A172 (cell line): ENCODE measurements at places on chromosomes 5 and 9. TPM values are rescaled to one million over a fixed set of nuclear protein-coding genes. Genes with fewer than 3 reads are reported as not detected.
A peak's percentile ranks its signal among the peaks of the same experiment; 100 is the strongest.

- DNase-seq, result no peak
These were observed 294.6 kb downstream of the GAS1 start for GRCh38 chr9:86652736-86653135.

- DNase-seq, result no peak
These were observed 330.0 kb downstream of the PRR16 start for GRCh38 chr5:120794121-120794520.

- no peak for DNase-seq
These were observed 446.5 kb downstream of the TLE1 start for GRCh38 chr9:81242866-81243265.

DNA sequence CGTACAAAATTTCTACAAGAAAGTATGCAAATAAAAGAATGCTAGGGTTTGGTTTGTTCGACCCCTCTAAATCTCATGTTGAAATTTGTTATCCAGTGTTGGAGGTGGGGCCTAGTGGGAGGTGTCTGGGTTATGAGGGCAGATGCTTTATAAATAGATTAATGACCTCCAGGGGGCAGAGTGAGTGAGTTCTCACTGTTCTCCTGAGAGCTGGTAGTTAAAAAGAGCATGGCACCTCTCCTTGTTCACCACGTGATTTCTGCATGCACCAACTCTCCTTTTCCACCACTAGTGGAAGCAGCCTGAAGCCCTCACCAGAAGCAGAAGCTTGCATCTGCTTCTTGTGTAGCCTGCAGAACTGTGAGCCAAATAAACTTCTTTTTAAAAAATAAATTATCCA, 50.4 kb upstream of the FAM170A start:
- peak; percentile 68 for DNase-seq

- no peak for DNase-seq
These were observed 30.5 kb downstream of the PTCH1 start for GRCh38 chr9:95486318-95486717.

DNA sequence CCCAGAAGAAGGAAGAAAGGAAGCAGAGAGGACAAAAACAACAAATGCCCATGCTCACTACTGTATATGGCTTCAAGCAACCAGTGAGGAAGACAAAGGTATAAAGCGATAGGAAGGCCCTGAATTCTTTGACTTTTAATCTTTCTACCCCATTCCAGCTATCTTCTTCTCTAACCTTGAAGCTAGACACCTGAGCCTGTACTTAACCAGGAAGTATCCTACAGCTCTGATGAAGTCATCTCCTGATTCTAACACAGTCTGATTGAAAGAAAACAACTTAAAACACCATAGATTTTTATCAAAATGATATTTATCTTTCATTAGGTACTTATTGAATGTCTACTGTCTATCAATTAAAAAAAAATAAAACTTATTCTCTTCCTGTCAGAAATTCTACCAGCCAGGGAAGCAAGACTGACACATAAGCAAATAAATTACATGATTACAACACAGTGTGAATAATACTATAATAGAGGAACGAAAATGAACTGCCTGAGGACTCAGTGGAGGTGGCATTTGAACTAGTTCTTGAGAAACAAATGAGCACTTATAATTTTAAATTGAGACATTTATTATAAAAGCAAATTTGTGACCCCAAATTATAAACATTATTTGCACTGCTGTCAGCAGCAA, 123.3 kb upstream of the ELL2 start:
- DNase-seq, result no peak

DNA sequence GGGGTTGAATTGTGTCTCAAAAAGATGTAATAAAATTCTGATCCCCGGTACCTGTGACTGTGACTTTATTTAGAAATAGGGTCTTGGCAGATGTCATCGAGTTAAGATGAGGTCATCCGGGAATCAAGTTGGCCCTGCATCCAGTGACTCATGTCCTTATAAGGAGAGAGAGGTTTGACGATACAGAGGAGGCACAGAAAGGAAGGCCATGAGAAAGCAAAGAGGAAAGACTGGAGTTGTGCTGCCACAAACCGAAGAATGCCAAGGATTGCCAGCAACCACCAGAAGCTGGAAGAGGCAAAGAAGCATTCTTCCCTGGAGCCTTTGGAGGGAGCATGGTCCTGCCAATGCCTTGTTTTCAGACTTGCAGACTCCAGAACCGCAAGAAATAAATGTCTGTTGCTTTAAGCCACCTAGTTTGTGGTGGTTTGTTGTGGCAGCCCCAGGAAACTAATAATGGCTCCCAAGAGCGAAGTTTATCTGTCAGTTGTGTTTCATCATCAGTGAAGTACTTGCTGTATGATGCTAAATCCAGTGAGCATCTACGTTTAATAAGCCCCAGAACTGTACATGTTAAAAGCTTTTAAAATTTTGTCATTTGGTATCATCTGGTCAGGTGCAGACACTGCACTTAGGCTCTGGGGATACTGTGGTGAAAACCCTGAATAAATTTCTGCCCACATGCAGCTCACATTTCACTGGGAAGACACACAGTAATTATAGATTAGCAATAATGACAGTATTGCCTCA, 114.8 kb downstream of the TLE4 start:
- peak; percentile 97 for DNase-seq

- DNase-seq, result no peak
These were observed 536.8 kb downstream of the BNC2 start for GRCh38 chr9:16333691-16334090.

- DNase-seq, result peak; percentile 21
These were observed 125.0 kb upstream of the NR5A1 start for GRCh38 chr9:124632077-124632621.

GRCh38 chr9:93319992-93320500, 131.4 kb upstream of the FAM120A start:
- no peak for DNase-seq

DNA sequence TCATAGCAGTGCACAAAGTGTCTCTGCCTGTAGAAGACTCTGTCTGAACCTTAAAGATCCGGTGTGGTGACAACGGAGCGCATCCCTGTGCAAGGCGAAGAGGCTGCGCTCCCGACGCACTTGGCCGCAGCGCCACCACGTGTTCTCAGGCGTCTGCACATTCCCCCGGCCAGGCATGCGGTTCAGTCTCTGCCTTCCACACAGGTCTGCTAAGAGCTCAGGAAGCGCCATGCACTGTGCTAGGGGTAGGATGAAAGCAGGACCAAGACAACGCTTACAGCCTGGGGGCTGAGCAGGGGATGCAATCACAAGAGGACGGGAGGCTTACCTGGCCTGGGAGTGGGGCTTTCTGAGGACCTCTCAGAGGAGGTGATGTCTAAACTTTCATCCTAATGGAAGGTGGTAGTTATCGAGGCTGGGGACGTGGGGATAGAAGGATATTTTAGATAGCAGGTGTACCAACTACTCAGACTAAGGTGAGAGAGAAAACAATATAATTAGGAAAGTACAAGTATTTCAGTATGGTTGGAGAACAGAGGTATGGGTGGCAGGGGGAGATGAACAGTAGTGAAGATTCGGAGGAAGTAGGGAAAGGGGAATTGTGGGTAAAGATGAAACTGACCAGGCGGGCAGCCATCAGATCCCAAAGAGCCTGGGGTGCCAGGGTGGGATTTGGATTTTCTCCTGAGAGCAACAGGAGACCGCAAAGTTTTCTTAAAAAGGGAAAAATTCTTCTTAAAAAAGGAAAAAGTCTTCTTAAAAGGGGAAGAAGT, 13.3 kb downstream of the CAPSL start:
- DNase-seq, result peak; percentile 73

- no peak for DNase-seq
These were observed 10.3 kb downstream of the FRRS1L start for GRCh38 chr9:109156708-109157107.

DNA sequence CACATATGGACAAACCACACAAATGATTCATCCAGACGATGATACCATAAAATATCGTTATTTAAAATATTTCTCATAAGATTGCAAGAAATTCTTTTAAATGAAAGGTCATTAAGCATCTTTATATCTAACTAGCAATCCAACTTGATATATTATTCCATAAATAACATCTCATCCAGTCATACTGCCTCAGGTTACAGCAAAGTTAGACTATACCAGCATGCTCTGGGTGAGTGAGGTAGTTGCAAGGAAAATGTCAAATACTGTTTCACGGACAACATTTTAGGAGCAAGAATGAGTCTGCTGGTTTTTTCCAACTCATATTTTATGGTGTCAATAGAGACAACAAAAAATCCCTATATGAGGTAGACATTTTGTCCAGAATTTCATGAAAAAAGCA, 200.9 kb upstream of the TRPM3 start:
- no peak for DNase-seq

- DNase-seq, result peak; percentile 42
These were observed 32.7 kb downstream of the FAM13B start for GRCh38 chr5:138000102-138000723.

DNA sequence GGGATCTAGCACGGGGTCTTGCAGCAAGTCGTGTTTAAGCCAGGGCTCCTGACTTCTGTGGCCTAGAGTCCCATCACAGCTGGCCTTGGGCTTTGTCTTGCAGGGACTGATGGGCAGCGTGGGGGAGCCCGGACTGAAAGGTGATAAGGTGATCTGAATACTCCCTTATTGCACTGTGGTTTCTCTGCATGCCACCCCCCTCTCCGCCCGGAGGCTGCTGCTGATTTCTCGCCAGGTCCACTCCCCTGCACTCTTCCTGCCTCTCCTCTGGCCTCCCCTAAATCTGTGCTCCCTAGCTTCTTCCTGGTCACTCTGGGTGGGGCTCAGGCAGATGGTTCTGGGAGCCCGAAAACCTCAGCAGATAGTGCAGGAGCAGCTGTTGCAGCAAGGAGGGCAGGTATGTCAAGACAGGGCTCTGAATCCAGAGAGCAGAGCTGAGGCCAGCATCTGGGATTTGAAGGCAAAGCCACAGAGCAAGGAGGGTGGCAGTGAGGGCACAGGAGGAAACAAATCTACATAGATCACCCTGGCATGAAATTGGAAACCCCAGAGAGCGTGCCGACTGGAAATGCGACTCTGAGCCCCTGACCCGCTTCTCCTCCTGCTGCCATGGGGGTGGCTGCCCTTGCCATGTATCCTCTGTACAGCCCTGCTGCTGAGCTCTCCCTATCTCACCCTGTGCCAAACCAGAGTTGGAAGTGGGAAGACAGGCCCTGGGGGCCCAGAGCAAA, 76.5 kb downstream of the COL27A1 start:
- DNase-seq, result no peak

DNA sequence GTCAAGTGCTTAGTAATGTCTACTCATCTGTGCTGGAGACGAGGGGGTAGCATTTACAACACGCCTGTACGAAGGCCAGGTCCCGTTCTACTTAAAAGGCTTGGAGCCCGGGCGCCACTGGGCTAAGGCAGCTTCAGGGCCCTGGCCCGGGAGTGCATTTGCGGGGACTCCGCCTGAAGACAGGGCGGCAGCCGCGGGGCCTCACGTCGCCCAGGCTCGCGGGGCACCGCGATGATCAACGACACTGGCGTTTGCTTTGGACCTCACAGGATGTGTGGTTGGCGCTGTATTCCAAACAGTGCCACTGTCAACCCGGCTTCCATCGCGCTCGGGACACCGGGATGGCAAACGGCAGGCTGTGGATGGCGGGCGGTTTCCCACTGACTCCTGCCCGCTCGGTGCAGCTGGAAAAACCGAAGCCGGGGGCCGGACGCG, 1.1 kb upstream of the TENT4A start:
- peak; percentile 57 for DNase-seq

GRCh38 chr9:91067306-91067860, 265.8 kb downstream of the SYK start:
- DNase-seq, result no peak

- peak; percentile 56 for DNase-seq
These were observed 57.3 kb upstream of the RPL26L1 start for GRCh38 chr5:172901788-172902496.

DNA sequence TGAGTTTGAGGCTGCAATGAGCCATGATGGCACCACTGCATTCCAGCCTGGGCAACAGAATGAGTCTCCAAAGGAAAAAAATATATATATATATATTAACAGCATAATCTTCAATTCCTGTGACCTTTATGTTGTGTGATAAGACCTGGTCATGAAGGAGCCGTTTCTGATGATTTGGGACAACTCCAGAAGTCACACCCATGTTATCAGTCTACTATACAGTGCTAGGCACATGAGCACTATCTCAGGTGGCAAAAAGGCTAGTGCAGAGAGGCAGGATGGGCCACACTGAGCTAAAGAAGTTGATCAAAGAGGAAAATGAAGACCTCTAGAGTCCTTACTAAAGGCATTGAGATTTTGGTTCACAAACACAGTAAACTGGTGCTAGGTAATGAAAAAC, 205.0 kb upstream of the RAD23B start:
- DNase-seq, result no peak

DNA sequence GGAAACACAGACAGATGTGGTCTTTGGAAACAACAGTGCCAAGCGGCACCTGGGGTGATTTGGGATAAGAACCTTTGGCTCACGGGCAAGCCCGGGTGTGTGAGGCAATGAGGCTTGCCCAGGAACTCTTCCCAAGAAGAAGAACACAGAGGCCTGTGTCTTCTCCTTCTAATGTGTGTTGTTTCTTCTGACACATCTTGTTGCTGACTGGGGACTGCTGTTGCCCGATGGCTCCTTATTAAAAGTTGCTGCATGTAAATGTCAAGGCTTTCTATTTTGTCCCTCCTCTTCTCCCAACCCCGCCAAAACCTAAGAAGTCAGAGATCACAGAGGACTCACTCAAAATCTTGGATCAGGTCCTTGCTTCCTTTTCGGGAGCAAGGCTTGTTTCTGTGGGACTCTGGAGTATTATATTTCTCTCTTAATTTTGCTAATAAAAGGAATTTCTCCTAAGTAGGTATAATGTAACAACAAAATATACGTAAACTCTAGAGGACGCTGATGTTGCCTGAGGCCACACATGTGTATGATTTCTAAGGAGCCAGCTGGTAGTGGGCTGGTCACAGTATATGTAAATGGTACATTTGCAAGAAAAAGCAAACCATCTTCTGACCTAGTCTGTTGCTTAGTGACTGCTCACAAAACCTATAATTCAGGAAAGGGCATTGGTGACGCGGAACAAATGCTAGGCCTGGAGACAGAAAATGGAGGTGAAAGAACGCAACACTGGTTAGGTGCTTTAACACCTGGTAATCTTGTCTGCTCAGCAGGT, 232.5 kb downstream of the GADD45G start:
- DNase-seq, result no peak

- DNase-seq, result peak; percentile 23
These were observed 98.2 kb downstream of the MAP1B start for GRCh38 chr5:72205431-72206009.

- DNase-seq, result no peak
These were observed 33.6 kb upstream of the ACOT12 start for GRCh38 chr5:81427566-81427965.

DNA sequence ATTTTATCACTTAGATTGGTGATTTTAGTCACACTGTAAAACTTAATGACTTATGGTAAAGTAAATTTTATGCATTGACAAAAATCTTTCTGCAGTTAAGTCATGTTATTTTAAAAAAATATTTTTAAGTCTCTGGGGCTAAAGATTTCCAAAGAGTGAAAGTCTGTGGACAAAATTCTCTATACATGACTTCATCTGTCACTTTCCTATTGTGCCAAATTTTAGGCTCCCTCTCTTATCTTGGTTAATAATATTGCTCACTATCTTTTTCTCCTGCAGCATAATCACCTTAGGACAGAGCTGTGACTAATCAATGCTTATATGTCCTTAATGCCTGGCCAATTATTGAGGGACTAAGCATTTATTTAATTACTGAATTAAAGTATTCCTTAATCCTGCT, 15.2 kb downstream of the LURAP1L start:
- no peak for DNase-seq

The PCDHGB1 gene
- 1.2 and 2.0 TPM in 2 replicates for total RNA-seq

The NFIB gene
- 4.7 and 5.6 TPM in 2 replicates for total RNA-seq

The EIF4E1B gene
- not detected in 2 replicates for total RNA-seq

The ZNF483 gene
- 0.53 and 0.77 TPM in 2 replicates for total RNA-seq

The PCDHB16 gene
- total RNA-seq, result 4.2 and 7.9 TPM in 2 replicates

The PTTG1 gene
- total RNA-seq, result 292 and 382 TPM in 2 replicates

The LHX3 gene
- not detected in 2 replicates for total RNA-seq

The INSYN2B gene
- 15.6 and 16.3 TPM in 2 replicates for total RNA-seq

The MEIKIN gene
- total RNA-seq, result not detected in 2 replicates

The NUTM2G gene
- total RNA-seq, result not detected in 2 replicates
